ENCODE measurements at places on chromosomes 1 and 21.

DNA sequence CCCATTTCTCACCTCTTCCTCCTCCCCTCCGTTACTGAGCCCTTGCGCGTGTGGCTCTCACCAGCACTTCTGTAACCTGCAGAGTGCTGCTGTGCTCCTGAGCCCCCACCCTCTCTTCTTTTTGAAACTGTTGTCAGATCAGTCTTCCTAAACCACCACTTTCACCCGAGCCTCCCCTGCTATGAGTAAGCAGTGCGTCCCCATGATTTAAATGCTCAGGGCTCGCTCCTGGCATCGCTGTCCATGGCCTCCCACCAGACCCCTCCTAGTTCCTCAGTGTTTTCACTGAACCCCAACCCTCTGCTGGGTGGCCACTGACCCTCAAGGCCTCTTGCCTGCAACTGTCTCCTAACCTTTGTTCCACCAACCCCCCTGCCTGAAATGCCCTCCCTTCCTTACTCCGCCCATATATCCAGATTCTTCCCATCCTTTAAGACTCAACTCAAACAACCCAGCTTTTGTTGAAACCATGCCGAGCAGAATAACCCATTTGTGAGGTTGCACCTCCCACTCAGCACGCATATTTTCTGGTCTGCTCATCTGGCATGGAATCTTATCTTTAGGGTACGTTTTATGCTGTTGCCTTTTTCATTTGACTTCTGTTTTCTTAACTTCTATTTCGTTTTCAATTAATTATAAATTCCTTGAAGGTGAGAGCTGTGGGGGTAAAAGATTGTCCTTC, 64.5 kb upstream of the FAM3B start:
- no peak for DNase-seq

DNA sequence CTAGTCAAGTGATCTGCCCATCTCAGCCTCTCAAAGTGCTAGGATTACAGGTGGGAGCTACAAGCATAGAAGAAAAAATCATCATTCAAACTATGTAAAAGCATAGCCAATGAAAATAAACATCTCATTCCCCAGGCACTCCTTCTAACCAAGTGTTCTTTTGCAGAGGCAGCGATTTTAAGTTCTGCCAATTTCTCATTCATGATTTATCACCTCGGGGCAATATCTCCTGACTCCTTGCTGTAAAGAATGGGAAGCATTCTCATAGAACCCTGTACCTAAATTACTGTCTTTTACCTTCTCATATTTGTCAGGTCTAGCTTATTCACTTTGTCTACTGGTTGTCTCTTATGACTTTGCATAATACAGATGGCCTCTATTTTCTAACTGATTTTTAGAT, 32.5 kb upstream of the IVNS1ABP start:
- no peak for DNase-seq

- DNase-seq, result no peak
Observed at GRCh38 chr1:188877668-188878067, 1600.0 kb downstream of the BRINP3 start.

- DNase-seq, result peak; percentile 52
Observed at GRCh38 chr1:33295450-33296081, 25.3 kb downstream of the A3GALT2 start.

DNA sequence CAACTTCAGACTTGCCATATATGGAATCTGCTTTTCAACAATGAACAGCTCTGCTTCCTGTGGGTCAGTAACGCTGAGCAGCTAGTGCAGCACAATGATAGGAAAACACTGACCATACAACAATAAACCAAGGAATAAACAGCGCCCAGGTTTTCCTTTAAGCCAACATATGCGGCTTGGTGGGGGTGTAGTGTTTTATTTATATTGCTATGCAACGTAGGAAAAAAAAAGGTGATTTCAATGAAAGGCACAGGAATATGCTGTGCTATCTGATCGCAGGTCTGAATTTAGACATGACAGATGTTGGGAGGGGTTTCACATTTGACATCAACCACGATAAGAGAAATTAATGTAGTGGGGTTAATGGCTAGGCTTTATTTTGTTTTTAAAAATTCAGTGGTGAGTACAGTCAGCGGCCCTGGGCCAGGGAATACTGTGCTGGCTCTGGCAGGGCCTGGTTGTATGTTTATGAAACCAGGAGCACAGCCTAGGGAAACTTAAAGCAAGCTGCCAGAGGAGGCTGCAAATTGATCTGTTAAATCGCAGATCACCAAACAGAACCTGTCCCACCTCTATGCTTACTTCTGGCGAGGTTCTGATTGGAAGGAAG, 4.3 kb downstream of the TSPAN2 start:
- peak; percentile 50 for DNase-seq

GRCh38 chr1:2317230-2318065, 73.9 kb downstream of the MORN1 start:
- DNase-seq, result no peak

- no peak for DNase-seq
Observed at GRCh38 chr1:207313131-207313530, 8.3 kb upstream of the CD55 start.

DNA sequence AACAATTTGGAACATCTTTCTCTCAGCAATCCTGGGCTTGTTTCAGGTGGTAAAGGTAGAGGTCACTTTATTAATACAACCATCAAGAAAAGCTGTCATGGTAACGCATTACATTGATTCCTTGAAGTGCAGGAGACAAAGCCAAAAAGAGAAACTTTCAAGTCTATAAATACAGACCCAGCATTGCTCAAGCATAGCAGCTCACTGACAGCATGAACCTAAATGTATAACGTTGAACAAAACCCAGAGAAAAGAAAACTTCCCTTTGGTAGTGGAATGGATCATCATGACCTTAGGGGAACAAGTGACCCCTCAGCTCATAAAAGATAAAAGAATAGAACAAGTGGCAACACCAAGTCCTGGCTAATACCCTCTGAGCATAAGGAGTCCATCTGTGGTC, 332.2 kb downstream of the NTNG1 start:
- no peak for DNase-seq

- no peak for DNase-seq
Observed at GRCh38 chr1:244304656-244305055, 147.1 kb downstream of the ADSS2 start.

GRCh38 chr21:35208810-35209517, 159.9 kb upstream of the RUNX1 start:
- DNase-seq, result no peak

DNA sequence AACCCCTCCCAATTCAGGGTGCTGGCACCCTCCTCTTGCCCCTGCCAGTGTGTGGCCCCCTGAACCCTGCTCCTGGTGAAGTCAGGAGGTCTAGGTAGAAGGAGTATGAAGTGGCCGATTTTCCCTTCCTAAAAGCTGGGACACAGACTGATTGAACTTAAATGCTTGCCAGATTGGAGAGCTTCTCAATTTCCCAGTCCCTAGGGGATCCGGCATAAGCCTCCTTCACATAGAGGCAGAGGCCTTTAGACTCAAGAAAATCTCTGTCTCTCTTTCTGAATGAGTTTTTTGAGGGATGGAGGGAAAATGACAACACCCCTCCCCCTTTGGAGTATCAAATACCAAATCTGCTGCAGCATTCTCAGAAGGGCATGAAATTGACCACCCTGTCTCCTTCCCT, 51.5 kb downstream of the SYT2 start:
- DNase-seq, result no peak

DNA sequence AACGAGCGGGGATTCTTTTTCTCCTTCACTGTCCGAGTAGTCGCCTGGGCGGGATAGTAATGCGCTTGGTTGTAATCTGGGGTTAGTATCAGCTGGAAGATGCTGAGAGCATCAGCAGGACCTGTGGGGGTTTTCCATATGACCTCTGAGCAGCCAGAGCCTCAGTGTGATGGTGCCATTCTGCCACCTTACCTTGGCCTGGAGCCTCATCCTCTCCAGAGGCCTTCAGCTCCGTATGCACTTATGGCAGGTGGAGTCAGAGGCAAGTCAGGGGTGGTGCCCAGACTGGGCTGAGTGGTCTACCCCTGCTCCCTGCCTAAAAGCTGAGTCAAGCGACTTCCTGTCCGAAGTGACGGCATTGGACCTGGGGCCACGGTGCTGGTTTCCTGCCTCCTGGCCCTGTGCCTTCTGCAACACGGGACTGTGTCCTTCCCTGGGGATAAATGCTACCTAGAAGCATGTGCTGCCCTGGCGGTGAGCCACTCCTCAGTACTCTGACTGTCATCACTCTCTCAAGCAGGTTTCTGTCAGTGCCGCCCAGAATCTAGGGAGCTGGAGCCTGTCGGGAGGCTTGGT, 24.7 kb downstream of the TENT5C start:
- DNase-seq, result no peak

DNA sequence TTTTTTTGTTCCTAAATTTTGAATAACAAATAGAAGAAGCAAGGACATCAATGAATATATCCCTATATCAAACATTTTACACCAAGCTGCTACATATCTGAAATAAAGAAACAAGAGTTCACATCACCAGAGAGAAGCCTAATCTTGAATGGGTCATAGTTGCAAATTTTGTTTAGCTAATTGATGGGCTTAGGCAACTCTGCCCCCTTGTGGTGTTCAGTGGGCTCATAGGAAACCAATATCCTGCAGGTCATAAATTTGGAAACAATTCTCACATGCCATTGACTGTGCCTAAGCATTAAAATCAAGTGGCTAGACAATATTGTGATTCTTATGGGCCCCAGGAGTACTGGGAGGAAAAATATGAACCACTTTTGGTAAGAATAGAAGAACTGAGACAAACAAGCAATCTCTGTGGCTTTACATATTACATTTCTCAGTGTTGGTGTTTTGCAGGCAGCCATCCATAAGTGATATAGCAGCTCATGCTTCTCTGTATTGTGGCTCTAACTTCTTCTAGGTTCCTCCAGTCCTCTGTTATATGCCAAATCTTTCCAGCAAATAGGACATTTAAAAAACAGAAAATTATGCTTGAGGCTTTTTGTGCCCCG, 1262.8 kb upstream of the PRMT6 start:
- no peak for DNase-seq

- no peak for DNase-seq
Observed at GRCh38 chr1:167412072-167412471, 106.3 kb downstream of the CD247 start.

DNA sequence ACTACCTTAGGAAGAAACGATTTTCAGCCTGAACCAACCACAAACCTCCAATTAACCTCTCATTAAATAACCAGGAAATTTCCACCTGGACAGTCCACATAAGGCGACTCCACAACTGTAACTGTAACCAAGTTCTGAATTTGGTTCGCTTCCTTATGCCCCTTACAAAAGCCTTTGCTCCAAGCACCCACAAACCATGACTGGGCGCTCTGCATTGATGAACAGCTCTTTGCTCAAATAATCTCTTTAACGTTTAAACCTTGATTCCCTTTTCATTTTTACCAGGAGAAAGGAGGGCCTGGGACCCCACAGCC, 38.2 kb upstream of the ZNF124 start:
- no peak for DNase-seq

DNA sequence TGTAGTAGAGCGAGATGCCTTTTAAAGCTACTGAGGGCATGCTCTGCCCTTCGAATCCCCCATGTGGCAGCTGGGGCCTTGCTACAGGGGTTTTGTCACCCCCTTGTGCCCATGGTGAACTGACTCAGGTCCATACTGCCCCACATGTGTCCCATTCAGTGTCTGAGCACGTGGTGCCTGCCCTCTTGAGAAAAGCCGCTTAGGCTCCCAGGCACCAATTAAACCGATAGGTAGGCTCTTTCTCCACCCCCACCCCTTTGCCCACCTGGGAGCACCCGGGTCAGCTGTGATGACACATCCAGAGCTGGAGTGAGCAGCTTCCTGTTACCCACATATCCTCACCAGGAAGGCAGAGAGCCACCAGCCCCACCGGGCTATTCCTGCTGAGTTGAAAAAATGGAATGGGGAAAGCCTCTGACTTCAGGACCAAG, 30.5 kb downstream of the TMCC2 start:
- no peak for DNase-seq

GRCh38 chr1:33057095-33057494, 20.4 kb upstream of the AK2 start:
- no peak for DNase-seq
